NCI-H748 treated with DMSO at 0.1 percent for 48 hours (cell line): ENCODE measurements at places on chromosomes 12 and 14.

- DNase-seq: no peak
These were observed 28.7 kb downstream of the SMUG1 start for GRCh38 chr12:54160089-54160488.

- DNase-seq: peak; percentile 49
These were observed 155.0 kb upstream of the TMPO start for GRCh38 chr12:98360401-98360800.

DNA sequence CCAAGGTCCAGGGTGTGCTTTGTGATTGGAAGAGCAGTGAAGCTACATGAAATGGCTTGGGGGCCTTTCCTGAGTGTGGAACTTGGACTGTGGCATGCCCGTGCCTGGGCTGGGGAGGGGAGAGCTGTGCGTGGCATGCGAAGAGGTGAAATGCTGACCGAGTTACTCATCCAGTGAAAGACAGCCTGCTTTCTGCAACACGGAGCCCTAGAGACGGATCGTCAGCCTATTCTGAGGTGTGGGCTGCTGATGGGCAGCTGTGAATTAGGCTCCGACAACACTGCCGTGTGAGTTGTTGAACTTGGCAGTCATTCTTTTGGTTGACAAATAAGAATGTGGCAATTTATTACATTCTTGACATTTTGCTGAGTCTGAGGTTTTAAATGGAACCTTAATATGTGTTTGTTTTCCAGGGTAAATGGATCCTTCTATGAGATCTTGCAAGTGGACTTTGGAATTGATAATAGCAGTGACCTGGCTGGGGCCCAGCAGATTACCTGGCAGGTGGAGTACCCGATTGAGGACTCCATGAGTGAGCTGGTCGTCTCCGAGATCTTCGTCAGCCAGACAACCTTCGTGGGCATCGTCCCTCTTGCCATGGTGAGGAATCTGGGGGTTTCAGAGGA, 453.9 kb downstream of the AACS start:
- no peak for DNase-seq

DNA sequence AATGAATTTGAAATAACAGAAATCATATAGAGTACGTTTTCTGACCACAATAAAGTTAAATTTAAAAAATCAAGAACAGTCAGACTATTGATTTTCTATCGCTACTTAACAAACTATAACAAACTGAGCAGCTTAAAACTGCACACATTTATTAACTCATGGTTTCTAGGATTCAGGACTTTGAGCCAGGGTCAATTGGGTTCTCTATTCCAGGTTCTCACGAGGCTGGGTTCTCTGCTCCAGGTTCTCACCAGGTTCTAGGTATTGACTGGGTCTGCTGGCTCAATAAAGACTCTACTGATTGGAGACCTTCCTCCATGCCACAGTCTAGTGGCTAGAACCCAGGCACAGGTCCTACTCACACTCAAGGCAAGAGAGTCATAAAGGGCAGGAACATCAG, 22.8 kb downstream of the ABCC9 start:
- DNase-seq: no peak

DNA sequence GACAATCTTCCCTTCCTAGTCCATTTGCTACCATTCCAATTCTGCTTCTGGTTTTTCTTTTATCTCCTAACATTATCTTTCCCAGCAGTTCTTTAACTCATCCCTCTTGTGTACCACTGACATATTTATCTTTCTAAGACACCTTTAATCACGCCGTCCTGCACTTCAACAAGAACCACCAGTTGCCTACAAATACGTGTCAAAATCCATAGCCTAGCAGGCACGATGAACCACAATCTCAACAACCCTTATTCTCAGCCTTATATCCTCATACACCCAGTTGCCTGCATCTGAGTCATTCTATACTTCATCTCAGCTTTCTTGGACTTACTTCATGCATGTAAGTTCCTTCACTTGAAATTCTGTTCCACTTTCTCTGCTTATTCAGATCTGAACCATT, 16.4 kb upstream of the ST8SIA1 start:
- no peak for DNase-seq

- DNase-seq: no peak
These were observed 132.5 kb upstream of the FOXN3 start for GRCh38 chr14:89549381-89550125.

DNA sequence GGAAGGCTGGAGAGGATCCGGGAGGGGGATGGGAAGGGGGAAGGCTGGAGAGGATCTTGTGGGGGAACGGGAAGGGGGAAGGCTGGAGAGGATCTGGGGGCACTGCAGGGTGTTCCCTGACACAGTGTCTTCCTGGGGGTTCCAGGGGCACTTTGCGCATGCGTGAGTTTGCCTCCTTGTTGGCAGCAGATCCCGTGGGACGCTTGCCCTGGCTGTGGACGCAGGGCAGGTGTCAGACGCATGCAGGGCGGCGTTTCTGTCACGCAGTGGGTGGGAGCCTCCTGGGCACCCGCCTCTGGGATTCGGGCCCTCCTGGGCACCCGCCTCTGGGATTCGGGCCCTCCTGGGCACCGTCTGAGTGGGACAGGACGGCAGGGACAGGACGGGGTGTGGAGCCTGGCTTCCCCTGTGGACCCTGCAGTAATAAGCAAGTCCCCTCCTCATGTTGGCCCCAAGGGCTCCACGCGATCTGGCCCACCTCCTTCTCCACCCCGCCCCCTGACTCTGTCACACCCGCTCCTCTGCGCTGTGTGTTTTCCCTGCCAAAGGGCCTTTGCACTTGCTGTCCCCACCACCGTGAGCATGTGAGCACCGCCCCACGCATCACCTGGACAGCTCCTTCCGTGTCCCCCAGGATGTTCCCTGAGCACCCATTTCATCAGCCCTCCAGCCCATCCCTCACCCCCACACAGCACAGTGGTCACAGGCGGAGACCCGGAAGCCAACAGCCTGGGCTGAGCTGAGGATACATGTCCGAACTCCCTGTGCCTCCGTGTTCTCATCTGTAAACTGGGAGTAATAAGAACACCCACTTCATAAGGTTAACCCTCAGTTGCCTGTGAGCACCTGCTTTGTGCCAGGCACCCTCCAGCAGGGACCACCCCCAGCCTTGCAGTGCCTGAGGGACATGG, 4.4 kb downstream of the MMP17 start:
- DNase-seq: peak; percentile 16

DNA sequence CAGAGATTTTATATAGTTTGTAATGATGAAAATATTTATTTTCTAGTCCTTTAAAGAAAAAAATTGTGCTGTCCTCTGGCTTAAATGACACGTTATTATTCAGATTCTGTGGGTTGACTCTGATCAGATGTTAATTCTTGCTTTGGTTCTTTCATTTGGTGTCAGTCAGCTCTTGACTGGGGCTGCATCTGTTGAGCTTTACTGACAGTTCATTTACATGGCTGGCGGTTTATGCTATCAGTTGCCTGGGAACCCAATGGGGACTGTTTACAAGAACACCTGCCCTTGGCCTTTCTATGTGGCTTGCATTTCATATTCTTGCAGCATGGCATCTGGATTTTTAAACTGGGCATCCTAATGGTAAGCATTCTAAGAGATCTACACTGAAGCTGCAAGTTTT, 667.1 kb upstream of the FBXO33 start:
- DNase-seq: no peak

DNA sequence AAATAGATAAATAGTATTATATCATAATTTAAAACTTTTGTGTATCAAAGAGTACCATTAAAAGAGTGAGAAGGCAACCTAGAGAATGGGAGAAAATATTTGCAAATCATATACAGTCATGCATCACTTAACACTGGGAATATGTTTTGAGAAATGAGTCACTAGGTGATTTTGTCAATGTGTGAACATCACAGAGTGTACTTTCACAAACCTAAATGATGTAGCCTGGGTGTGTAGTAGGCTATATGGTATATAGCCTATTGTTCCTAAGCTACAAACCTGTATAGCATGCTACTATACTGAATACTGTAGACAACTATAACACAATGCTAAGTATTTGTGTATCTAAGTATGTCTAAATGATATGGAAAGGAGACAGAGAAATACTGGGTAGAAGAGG, 48.0 kb upstream of the ARID2 start:
- no peak for DNase-seq

- no peak for DNase-seq
These were observed 123.0 kb downstream of the GLT1D1 start for GRCh38 chr12:128976120-128976738.

DNA sequence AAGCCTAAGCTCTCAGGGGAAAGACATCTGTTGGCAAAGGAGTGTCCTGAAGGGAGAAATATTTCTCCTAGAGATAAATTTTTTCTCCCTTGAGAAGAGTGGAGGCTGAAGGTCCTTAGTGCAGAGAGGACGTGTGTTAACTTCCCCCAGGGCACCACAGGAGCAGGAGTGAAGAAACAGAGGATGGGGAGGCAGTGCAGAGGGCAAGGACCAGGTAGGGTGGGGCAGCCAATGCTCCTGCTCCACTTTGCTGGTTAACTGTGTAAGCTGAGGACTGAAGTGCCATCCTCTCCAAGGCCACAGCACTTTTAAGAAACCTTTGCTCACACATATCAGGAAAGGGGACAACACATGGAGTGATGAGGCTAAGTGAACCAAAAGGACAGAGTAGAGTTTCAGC, 4.0 kb downstream of the L3HYPDH start:
- DNase-seq: no peak

DNA sequence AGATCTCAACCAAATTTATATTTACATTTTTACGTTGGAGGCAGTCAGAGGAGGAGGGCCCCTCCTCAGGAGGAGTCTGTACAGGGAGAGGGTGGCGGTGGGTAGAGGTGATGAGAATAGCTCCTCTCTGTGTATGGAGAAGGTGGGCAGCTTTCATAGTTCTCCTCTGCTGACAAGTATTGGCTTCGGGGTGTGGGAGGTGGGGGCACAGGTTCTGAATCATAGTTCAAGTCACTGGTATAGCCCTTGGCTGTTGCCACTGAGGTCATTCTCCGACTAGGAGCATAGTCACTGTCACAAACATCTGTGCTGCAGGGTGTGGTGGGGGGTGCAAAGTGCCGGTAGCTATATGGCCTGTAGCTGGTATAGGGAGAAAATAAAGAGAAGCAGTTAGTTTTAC, 50.3 kb downstream of the BCL2L14 start:
- no peak for DNase-seq

DNA sequence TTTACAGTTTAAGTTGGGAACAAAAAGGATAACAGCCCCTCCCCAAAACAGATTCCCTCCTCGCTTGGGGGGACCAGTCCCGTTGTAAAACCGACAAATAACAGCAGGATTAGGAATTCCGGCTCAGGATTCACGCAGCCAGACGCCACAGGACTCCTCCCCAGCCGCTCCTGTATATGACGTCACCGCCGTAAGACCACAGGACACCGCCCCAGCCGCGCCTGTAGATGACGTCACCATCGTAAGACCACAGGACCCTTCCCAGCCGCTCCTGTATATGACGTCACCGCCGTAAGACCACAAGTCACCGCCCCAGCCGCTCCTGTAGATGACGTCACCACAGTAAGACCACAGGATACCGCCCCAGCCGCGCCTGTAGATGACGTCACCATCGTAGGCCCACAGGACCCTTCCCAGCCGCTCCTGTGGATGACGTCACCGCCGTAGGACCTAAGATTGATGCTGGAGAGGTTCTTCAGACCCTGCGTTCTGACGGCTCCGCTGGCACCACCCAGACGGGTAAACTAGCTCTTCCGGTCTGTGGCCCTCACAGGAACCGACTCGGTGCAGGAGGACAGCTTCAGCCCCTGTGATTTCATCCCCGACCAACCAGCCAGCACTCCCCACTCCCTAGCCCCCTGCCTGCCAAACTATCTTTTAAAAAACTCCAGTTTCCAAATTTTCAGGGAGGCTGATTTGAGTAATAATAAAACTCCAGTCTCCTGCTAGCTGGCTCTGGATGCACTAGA, 43.9 kb upstream of the FBRSL1 start:
- DNase-seq: no peak

GRCh38 chr12:31954925-31955858, 4.0 kb upstream of the RESF1 start:
- DNase-seq: no peak

- DNase-seq: peak; percentile 26
These were observed 5.1 kb upstream of the SIX1 start for GRCh38 chr14:60654334-60654821.

- DNase-seq: no peak
These were observed 11.0 kb upstream of the AEBP2 start for GRCh38 chr12:19428246-19428645.

DNA sequence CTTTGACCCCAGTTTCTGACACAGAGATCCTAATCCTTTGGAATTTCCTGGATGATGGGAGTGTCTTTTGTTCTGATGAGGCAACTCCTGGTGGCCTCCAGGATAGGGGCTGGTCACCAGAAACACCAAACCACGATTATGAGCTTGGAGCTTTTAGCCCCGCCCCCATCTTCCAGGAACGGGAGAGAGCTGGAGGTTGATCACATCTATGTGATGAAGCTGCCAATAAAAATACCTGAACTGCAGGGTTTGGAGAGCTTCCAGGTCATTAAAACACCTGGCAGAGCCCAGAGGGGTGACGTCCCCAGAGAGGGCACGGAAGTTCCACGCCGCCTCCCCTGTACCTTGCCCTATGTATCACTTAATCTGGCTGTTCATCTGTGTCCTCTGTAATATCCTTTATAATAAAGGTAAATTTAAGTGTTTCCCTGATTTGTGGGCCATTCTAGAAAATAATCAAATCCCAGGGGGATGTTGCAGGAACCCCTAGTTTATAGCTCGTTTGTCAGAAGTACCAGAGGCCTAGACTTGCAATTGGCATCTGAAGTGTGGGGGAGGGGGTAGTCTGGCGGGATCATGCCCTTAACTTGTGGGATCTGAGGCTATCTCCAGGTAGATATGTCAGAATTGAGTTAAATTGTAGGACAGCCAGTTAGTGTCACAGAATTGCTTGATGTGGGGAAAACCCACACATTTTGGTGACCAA, 21.2 kb downstream of the APPL2 start:
- DNase-seq: no peak

DNA sequence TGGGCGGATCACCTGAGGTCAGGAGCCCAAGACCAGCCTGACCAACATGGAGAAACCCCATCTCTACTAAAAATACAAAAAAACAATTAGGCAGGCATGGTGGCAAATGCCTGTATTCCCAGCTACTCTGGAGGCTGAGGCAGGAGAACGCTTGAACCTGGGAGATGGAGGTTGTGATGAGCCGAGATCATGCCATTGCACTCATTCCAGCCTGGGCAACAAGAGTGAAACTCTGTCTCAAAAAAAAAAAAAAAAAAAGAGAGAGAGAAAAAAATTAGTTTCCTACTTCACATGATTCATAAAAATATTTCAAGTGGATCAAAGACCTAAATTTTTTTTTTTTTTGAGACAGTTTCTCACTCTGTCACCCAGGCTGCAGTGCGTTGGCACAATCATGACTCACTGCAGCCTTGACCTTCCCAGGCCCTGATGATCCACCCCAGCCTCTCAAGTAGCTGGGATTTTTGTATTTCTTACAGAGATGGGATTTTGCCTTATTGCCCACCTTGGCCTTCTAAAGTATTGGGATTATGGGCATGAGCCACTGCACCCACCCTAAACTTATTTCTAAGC, 24.9 kb downstream of the FCF1 start:
- DNase-seq: no peak
